Foreskin keratinocyte (primary cell): ENCODE measurements at places on chromosomes 3 and 15. TPM values are rescaled to one million over a fixed set of nuclear protein-coding genes. Genes with fewer than 3 reads are reported as not detected.

GRCh38 chr3:124492824-124493223 is 237.4 kb upstream of the UMPS start:
- DNase-seq: peak; percentile 42

DNA sequence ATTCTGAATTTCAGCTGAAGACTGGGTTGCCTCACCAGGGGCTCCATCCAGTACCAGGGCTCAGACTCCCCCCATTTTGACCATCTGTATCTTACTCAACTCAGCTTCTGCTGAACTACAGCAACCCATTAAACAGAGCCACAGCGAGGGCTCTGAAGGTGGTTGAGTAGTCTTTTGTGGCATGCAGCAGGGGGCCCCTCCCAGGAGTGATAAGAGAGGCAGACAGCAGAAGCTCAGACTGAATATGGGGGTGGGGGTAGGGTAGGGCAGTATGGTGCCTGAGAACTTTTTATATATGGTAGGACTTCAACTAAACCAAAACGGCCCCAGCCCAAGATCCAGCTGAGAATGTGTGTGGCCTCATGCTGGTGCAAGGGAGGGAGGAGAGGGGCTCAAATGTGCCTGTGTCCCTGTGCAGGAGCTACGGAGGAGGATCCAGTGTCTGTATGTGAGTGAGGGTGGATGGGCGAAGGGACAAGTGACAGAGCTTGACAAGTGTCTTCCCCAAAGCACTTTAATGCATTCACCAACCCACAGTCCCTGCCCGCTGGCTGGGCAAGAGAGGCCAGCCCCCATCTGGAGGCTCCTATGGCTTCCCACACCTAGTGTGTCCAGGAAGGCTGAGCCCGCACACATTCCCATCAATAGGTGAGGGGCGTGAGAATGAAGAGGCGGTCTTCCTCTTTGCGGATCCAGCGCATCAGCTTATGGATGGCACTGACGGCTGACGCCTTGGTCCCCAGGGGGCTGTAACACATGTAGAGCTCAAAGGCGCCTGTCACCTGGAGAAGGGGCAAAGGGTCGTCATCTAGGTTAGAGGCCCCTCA is 4.9 kb upstream of the MST1R start:
- DNase-seq: no peak

DNA sequence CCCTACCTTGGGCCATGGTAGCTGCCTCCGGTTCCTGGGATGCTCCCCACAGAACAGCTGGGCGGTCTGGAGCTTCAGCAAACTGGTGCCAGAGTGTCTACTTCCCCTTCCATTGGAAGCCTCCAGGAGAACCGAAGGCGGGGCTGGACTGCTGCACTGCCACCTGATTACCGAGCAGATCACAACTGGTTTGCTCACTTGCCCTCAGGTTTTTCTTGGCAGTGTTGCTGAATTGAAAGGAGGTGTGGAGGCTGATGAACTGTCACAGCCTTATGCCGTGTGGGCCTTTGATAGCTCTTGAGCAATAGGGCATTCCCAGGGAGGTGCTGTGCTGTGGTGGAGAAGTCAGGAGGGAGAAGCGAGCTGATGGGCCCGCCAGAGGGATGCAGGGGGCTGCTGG is at the start of gene TGM5:
TGM5 (minus strand) TSS at position 95 of the 400 bp plus-strand sequence; CDS start at position 16, 79 bp downstream.
- peak; percentile 54 for DNase-seq

EPHA6 gene
- total RNA-seq: not detected in 2 replicates

DNA sequence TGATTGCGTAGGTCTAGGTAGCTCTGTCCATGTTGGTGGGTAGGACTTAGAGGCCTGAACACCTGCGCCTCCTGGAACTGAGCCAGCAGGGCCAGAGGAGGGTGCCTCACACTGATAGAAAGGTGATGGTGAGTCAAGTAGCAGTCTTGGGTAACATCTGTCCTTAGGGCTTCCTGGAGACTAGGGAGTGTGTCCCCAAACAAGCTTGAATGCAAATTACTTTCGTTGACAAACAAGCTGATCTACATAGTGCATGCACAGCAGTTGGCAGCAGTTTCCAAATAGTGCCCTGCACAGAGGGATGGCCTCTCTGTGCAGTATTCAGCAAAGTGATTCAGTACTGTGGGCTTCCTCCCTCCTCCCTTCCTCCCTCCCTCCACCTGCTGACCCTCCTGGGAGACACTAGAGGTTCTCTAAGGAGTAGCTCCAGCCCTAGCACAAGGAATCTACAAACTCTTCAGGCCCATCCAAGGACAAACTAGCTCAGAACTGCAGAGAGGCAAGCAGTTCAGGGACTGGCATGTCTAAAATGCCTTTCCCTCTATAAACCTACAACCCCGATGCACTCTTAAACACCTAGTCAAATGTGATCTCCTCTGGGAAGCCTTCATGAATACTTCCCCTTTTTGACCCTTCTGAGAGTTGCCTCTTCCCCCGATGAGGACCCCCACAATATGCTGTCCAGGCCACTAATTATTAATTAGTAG is 61.0 kb downstream of the TLE3 start:
- DNase-seq: peak; percentile 14

- no peak for DNase-seq
These were observed 249.9 kb downstream of the CACNA2D3 start for GRCh38 chr3:54372232-54372631.

GRCh38 chr3:114527036-114527644 is 233.3 kb downstream of the TIGIT start:
- peak; percentile 8 for DNase-seq

DNA sequence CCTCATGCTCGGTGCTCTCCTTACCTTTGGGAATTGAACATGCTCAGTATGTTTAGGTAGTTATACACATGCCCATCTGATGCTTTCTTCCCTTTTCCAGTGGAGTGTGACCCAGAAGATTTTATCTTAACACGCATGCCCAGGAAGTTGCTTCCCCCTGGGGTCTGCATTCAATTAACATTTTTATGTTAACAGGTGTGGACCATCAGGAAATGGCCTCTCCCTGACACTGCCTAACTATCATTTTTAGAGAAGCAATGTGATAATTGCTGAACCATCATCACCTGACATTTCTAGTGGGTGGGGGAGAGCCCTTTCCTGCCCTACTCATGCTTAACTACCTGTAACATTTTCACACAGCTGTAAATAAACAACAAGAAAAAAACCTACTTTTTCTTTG is 55.1 kb upstream of the TGFBR2 start:
- no peak for DNase-seq

DNA sequence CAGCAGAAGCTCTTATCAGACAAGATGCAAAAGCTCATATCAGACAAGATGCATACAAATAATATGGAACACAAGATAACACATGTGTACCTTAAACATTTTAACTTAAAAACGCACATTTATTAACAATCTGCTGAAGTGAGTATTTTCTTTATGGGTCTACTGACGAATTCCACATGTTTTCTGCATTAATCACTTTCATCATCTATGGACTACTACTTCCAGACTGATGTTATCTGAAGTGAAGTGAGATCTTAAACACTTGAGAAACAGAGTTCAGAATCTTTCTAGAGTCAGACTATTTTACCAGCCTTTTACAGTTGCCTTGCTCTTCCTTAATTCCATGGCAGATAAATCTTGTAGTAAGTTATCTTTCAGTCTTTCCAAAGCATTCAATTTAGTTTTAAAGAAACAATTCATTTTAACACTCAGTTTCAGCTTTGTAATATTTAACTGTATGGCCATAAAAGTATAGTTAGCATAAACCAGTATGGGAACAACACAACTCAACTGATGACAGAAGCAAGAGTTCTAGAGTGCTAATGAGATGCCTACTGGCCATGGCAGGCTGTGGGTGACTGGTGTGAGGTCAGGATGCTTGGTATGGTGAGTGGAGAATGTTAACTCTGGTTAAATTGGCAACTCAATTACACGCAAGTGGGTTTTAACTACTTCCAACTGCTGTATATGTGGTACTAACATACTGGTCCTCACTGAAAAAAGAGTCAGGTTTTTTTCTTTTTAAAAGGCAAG is 9.8 kb downstream of the CMTM6 start:
- DNase-seq: peak; percentile 40

DNA sequence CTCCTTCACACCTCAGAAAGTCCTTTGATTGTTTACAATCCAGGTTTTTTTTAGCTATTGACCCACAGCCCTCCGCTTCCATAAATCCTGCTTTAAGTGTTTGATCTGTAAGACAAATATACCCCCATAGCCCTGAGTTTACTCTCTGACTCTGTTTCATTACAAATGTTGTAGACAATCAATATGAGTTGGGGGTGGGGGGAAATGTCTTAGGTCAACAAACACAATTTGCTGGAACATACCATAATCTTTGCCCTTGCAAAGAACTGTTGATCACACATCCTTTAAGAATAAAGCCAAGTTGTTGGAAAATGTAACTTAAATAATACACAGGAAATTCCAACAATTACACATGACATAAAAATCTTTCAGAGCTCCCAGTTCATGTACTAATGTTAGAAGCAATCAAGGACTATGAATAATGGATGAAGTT is 301.8 kb upstream of the SEMA6D start:
- DNase-seq: no peak

- DNase-seq: no peak
These were observed 65.8 kb downstream of the PDE8A start for GRCh38 chr15:85047271-85047948.

THBS1 gene
- total RNA-seq: 2,996 and 3,493 TPM in 2 replicates

- DNase-seq: no peak
These were observed 105.0 kb downstream of the MYLK start for GRCh38 chr3:123778991-123779622.

GRCh38 chr3:39075910-39076309 is 24.1 kb downstream of the WDR48 start:
- no peak for DNase-seq

- DNase-seq: no peak
These were observed 68.1 kb upstream of the ABI3BP start for GRCh38 chr3:101061312-101061711.

GRCh38 chr3:113243071-113243470 is 31.7 kb downstream of the BOC start:
- no peak for DNase-seq
